ENCODE measurements at places on chromosomes 2 and 18.

GRCh38 chr2:196234672-196235071 is 63.3 kb upstream of the STK17B start:
- no peak for DNase-seq

GRCh38 chr18:27903906-27904305 is 273.0 kb downstream of the CDH2 start:
- no peak for DNase-seq

DNA sequence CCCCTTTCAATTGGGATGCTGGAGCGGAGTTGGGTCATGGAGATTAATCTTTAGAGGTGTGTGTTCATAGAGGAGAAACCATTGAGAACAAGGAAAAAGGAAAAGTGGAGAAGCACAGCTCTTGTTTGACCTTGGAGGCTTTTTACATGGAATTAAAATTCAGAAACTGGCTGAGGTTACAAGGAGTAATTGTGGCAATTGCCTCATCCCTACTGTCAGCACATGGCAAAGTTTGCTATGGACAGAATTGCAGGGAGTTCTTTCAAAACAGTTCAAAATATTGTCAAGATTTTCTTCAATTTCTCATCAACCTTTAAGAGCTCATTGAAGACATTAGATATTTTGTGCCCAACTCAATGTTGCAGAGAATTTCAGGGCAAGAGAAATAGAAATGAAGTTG is 232.7 kb downstream of the SLC8A1 start:
- DNase-seq = no peak

GRCh38 chr18:36419900-36420531 is 122.5 kb downstream of the FHOD3 start:
- no peak for DNase-seq

DNA sequence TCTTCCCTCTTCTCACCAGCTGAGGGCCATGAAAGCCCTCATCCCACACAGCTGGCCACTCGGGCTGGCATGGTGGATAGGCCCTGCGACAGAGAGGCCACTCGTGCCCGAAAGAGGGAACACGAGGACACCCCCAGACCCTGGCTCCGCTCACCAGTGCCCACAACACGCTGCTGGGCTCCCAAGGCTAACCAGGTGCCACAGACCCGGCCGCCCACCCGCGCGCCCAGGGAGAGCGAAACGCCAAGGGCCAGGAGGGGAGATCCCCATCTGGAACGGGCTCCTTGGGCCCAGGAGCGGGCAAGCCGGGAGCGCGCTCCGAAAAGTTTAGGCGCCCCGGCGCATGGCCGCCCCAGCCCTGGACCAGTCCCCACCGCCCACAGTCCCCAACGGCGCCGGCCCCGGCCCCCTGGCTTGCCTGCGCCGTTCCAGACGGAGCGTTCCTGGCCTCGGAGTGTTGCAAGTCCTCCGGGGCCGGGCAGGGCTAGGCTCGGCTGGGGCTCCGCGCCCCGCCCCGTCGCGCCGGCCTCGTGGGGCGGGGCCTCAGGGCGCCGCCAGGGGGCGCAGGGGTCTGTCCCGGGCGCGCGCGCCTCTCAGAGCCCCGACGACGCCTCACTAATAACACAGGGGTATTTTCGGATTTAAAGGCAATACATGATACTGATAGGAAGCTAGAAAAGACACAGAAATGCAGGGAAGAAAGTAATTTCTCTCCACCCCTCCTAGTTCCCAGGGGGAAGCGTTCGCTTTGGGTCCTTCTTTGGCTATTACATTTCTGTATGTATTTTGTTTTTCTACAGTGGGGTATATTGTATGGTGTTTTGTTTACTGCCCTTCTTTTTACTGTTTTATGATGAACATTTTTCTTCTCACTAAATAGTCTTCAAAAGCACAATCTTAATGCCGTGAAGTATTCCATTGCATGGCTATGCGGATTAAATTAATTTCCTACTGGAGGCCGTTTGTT is at the start of gene TMBIM1:
TMBIM1 (minus strand) TSS at position 456 of the 967 bp plus-strand sequence. CDS start 10,362 bp downstream, outside the sequence.
- peak; percentile 74 for DNase-seq

DNA sequence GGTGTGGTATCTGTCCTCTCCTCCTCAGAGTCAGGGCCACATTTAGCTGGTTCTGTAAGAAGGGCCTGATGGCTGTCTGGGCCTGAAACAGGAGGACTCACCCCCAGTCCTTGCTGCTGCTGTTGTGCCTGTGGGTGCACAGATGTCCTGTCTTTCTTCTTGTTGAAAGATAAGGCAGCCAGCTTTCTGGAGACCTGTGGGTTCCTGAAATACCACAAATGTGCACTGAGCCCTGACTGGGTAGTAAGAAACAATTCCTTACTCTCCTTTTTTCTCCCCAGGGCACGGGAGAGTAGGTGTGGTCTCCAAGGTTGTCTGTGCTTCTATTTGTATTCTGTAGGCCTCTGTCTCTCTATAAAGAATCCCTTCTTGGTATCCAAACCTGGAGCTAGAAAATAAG is 96.2 kb upstream of the DLX2 start:
- DNase-seq = no peak

GRCh38 chr2:96146881-96147592 is 1.8 kb upstream of the DUSP2 start:
- DNase-seq = no peak

- DNase-seq = no peak
Measured at GRCh38 chr2:47849368-47849767, 56.9 kb downstream of the FBXO11 start.

GRCh38 chr2:236694146-236694888 is 124.7 kb downstream of the ACKR3 start:
- DNase-seq = no peak

GRCh38 chr18:11607906-11608305 is 1.5 kb upstream of the SLC35G4 start:
- DNase-seq = no peak

DNA sequence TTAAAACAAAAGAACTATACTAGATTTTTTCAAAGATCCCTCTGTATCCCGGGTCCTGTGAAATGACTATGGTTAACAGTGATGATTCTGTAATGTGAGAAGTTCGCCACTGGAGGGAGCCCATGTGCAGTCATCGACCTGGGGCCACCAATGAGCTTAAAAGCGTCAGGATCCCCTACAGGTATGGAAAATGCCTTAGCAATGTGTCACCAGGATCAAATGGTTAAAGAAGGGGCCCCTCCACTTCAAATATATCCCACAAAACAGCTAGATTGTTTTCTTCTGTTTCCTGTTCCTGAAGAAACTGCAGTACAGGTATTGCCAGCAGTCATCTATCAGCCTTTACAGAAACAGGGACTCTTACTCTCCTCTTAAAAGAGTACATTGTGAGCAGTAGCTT is 15.3 kb downstream of the CHRNA1 start:
- peak; percentile 60 for DNase-seq
